ENCODE measurements at places on chromosomes 6 and 20.

DNA sequence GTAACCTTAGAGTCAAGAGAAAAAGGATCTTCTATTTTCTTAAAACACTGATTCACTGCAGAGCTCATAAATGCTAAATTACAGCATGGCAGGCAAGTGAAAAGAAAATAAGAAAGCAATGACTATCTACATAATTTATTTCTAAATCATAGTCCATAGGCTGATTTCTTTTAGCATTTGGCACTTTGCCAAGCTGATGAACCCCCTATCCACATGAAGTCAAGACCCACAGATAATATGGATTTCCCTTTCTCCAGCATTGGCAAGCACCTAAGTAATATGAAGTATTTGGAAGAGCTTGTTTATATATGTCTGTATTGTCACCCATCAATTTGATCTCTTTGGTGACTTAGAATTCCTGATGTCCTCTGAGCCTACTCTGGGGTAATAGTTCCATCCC lies 47.9 kb upstream of the MRAP2 start:
- no peak for DNase-seq

- no peak for DNase-seq
These were observed 94.3 kb downstream of the PAK5 start for GRCh38 chr20:9744551-9744950.

DNA sequence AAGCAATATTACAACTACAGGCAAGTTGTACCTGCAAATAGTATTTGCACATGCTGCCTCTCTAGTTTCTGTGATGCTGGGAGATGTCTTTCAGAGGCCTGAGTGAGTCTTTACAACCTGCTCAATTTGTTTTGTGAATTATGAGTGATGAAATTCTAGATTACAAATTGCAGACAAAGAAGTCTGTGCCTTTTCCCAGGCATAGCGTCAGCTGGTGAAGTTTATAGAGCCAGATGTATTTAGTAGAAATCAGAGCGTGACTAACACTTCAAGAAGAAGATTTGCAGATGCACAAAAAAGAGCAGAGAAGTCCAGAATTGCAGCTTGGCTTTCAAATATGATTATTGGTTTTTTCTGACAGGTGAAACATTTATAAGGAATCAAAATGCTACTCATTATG lies 289.9 kb downstream of the PLCB1 start:
- no peak for DNase-seq

GRCh38 chr6:72083976-72084375 lies 197.6 kb downstream of the RIMS1 start:
- DNase-seq, result no peak

DNA sequence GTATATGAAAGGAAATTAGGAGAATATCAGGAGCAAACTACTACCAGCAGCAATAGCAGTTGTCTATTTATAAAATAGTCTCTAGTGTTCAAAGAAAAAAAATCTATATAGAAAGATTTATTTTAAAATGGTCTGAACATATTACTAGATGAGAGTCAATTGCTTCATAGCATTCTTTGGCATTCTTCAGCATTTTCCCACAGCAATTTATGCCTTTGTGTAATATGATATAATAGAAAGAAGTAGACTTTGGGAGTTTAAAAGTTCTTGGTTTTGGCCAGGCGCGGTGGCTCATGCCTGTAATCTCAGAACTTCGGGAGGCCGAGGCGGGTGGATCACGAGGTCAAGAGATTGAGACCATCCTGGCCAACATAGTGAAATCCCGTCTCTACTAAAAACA lies 157.0 kb upstream of the PLN start:
- no peak for DNase-seq

Data from esophagus muscularis mucosa (tissue), 4 donors.